ENCODE measurements at places on chromosomes 16 and 17.

DNA sequence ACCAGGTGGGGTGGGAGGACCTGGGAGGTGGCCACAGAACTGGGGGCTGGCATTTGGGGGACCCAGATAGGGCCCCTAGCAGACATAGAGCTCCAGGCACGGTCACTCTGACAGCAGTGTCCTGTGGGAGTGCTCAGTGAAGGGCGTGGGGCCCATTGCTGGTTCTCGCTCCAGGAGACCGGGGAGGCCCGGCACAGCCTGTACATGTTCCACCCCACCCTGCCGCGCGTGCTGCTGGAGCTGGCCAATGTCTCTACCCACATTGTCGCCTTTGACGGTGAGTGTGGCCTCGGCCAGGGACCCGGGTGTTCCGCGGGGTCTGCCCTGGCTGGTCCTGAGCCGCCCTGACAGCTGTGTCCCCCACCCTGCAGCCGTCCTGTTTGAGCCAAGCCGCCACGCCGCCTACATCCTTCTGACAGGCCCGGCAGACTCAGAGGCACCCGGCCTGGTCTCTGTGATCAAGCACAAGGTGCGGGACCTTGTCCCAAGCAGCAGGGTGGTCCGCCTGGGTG is 11.2 kb downstream of the RGS11 start:
- DNase-seq, result no peak

GRCh38 chr17:12851901-12852435 is 62.7 kb downstream of the ARHGAP44 start:
- no peak for DNase-seq

- DNase-seq, result no peak
These were observed 71.3 kb downstream of the AMFR start for GRCh38 chr16:56354016-56354415.

GRCh38 chr17:49861150-49861884 is 13.4 kb upstream of the TAC4 start:
- peak; percentile 84 for DNase-seq

DNA sequence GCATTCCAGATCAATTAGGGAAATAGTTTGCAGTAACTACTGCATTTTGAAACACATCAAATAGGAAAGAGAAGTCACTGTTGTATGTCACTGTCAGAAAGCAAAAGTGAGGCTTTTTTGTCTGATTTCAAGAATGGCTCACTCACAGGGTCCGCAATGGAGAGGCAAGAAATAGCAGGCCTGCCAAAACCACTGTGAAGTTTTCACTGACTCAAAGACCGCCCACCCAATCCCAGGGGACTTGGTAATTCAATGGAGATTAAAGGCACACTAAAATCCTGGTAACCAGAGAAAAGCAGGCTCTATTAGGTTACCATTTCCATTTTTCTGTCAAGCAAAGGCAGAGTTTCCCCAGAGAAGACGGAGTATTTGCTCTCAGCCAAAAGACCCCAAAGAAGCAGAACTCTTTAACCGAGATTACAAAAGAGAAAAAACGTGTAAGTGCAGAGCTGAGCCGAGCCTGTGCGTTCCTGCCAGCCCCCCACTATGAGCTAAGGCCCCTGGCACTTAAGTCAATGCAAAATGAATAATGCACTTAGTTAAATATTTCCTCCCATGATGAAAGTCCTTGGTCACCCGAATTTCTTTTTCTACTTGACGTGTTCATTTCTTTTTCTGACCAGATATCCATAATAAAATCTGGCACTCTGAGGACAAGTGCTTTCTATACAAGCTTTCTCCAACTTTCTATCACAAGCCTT is 57.0 kb downstream of the FOXL1 start:
- DNase-seq, result no peak
